ENCODE measurements at places on chromosomes 2 and 18.

GRCh38 chr2:47487498-47487875, 84.5 kb downstream of the MSH2 start:
- no peak for ATAC-seq

GRCh38 chr2:42046819-42047487, 868 bp upstream of the PKDCC start:
- no peak for ATAC-seq

DNA sequence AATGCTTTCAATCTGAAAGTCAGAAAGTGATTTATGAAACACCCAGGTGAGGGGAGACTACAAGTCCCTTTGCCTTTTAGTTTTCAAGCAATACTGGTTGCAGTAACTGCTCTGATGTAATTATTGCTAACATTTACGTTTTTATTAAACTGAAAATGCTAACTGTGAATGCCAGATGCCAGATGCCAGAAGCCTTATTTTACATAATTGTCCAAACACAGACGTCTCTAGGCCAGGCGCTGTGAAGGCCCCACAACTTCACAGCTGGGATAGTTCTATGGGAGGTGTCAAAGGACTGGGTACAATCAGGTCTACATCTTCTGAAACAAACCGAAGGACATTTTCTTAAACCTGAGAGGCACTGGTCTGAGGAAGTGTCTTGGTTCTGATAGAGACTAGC, 27.5 kb upstream of the MSGN1 start:
- no peak for ATAC-seq

- ATAC-seq, result no peak
These were observed 82.1 kb downstream of the AGAP1 start for GRCh38 chr2:235575904-235576303.

DNA sequence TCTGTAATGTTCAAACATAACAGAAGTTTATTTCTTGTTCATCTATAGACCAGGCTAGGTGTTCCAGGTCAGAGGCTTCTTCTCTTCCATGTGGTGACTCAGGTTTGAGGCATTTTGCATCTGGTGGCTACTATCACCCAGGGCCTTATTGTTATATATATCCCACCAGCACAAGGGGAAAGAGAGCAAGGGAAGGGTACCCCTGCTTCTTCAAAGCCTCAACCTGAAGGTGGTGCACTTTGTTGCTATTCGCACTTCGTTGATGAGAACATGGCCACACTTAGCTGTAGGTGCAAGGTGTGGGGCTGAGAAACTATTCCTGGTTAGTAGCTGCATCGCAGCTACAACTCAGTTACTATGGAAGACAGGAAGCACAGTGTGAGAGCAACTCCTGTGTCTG, 27.4 kb upstream of the SLC3A1 start:
- ATAC-seq, result no peak

DNA sequence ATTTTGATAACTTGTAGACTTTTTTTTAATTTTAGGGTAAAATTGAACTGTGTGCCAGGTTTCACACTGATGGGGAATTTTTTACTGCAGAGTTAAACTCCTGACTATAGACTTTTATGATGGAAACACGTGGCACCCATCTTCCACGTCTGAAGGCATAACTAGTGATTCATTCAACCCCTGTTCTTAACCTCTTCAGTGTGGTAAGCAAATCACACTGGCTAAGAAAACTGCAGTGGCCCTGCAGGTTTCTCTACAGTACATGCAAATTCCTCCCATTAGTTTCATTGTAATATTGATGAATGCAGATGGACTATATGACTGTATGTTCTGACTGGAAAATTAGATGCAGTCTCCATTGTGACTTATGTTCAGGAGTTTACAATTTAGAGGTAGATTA, 47.2 kb downstream of the SMAD4 start:
- no peak for ATAC-seq

GRCh38 chr2:158266111-158266510, 164.4 kb downstream of the UPP2 start:
- no peak for ATAC-seq

GRCh38 chr2:131035826-131036231, 57.4 kb downstream of the FAM168B start:
- no peak for ATAC-seq

DNA sequence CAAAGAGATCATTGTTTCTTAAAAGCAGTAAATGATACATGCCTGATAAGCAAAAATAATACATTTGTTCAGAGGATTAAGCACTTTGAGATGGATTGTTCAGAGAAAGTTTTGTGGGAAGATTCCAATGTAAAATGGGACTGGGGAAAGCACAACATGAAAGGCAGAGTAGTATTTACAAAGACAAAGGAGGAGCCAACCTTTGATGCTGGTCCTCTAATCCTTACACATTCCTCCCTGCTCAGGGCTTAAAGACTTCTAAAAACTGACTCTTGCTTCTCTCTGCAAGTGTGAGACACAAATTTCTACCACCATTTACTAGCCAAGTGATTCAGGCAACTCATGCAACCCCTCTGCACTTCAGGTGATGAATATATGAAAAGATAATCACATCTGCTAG, 47.2 kb upstream of the REG3G start:
- no peak for ATAC-seq

DNA sequence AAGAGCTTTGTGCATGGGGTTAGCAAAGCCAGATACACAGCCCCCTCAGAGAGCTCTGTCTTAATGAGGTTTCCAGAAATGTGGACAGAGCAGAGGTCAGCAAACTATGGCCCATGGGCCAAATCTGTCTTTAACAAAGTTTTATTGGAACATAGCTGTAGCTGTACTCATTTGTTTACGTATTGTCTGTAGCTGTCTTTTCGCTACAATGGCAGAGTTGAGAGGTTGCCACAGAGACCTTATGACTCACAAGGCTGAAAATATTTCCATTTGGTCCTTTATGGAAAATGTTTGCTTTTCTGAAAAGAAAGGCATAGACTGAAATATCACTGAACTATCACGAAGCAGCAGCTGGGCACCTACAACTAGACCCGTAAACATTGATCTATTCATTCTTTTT, 841.8 kb downstream of the SLC4A3 start:
- ATAC-seq, result no peak

- no peak for ATAC-seq
These were observed 2.3 kb downstream of the LHCGR start for GRCh38 chr2:48753228-48753627.

- no peak for ATAC-seq
These were observed 2.5 kb upstream of the SH3RF3 start for GRCh38 chr2:109126501-109126860.

DNA sequence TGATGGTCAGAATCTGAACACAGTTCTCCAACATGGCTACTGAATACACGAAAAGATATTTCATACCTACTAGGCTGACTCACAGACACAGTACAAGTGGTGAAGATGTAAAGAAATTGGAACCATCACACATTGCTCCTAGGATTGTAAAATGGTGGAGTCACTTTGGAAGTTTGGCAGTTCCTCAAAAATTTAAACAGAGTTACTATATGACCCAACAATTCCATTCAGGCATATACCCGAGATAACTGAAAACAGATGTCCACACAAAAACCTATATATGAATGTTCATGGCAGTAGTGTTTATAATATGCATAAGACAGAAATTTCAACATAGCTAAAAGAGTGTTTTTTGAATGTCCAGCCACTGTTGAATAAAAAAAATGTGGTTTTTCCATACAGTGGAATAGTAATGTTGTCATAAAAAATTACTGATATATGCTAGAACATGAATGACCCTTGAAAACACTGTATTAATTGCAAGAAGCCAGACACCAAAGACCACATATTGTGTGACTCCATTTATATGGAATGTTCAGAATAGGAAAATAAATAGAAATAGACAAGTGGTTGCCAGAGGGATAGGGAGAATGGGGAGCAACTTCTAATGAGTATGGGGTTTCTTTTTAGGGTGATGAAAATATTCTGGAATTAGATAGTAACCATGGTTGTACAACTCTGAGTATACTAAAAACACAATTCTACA, 10.1 kb downstream of the RMP24 start:
- ATAC-seq, result no peak

DNA sequence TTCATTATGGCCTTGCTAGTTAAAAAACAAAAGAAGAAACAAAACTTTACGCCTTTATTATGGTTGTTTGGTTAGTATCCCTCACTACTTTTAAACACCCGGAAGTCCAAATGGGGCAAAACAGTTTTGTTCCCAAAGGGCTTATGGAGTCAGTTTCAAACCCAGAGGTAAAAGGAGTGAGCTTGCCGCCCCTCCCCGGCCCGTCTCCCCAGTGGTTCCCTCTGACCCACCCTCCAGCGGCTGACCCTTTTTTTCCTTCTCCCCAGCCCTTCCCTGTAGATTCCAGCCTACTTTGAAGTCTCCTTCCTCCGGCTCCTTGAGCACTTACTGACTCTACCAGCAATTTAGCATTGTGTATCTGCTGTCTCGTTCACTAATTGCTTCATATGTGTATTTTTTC, 209.2 kb downstream of the ICOS start:
- no peak for ATAC-seq

DNA sequence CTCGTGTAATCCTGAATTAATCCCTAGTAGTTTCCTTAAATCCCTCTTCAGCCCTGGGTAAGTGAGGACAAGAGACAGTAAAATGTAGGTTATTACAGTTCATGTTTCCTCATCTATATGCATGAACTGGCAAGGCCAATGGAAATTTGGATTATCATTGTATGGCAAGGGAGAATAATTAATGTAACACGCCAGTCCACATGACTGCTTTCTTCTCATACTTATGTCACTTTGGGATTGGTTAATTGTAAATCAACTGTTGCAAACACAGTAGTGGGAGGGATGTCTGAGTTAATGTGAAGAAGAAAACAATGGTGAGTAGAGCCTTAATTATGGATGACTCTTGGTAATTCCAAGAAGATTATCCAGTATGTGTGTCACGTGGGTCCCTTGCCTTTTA, 1.7 kb upstream of the SERPINB7 start:
- no peak for ATAC-seq

- ATAC-seq, result no peak
These were observed 927.5 kb downstream of the ERBB4 start for GRCh38 chr2:211611061-211611518.

DNA sequence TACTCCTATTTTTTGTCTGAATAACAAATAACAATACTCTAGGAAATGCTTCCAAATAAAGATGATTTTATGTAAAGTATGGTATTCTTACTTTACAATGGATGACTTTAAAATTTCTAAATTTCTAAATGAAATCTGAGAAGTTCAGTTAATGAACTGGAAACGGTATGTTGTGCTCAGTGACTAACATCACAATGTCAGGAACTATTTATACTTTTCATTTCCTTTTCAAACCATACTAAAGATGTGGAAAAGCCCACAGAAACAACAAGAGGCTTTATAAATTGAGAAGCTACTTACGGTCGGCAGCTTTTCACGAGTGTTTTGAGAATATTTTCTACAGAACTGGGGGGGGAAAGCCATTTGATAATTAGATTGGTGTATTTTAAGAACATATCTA, 31.1 kb downstream of the PSME4 start:
- no peak for ATAC-seq

GRCh38 chr2:218691234-218691633, 19.3 kb downstream of the STK36 start:
- ATAC-seq, result no peak

DNA sequence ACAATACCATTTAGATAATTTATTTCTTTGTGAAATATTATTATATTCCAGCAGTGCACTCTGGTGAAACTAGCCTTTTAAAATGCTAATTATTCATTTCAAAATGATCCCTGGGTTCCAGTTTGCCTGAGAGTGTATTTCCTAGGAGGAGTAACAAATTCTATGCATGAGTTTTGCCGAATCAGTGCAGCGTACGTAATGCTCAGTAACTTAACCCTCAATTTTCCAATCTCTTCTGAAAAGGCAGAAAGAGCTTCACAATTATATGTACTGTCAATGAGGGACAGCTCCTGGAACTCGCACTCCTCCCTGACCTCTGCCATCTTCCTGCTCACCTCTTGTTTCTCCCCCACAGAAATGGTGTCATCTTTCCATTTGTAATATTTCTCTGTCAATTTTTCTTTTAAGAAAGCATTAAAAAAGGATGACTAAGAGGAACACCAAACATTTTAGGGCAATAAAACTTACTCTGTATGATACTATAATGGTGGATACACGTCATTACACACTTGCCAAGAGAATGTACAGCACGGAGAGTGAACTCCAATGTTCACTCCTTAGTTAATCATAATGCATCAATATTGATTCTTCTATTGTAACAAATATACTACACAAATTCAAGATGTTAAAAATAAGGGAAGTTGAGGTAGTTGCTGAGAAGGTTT, 25.7 kb upstream of the XIRP2 start:
- no peak for ATAC-seq

DNA sequence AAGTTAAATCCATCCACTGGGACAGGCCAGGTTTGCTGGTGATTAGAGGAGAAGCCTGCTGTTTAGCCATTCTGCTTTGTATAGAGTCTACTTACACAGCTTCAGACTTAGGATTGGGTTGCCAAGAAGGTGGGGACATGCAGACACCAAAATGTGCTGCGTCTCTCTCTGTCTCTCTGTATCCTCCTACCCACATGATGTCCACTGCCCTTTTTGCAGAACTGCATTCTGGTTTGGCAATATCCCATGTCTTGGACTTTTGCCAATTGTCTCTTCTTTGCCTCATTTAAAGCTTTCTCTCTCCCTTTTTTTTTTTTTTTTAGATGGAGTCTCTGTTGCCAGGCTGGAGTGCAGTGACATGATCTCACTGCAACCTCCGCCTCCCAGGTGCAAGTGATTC, 261.1 kb upstream of the FN1 start:
- no peak for ATAC-seq

Measured in stimulated activated memory B cell treated with anti-CD40 and anti-IgM and Interleukin-4, amounts not matched to agents 10 μg/mL and 1 μg/mL and 100 μg/mL, for 72 hours (primary cell).